ENCODE measurements at places on chromosomes 6 and 20. TPM values are rescaled to one million over a fixed set of nuclear protein-coding genes. Genes with fewer than 3 reads are reported as not detected.

C6orf52 gene
- total RNA-seq, result 1.6 TPM

SAMD10 gene
- total RNA-seq, result not detected

SIRPB2 gene
- total RNA-seq, result not detected

CCM2L gene
- total RNA-seq, result 0.35 TPM

SPDEF gene
- 1.6 TPM for total RNA-seq

SMOC2 gene
- total RNA-seq, result not detected

GGTLC1 gene
- total RNA-seq, result not detected

ZBTB46 gene
- total RNA-seq, result 0.82 TPM

HLA-DQA2 gene
- not detected for total RNA-seq

AGER gene
- total RNA-seq, result 1.3 TPM

RSPO4 gene
- not detected for total RNA-seq

DSTN gene
- total RNA-seq, result 697 TPM

HRH3 gene
- total RNA-seq, result not detected

MYL9 gene
- 17.5 TPM for total RNA-seq

STMND1 gene
- total RNA-seq, result not detected

GTF2H4 gene
- total RNA-seq, result 21.8 TPM

CST8 gene
- not detected for total RNA-seq

Measured in A549 treated with Mapracorat at 1 μM for 4 hours (cell line).